ENCODE measurements at places on chromosomes 16 and 17. TPM values are rescaled to one million over a fixed set of nuclear protein-coding genes. Genes with fewer than 3 reads are reported as not detected.
A peak's percentile ranks its signal among the peaks of the same experiment; 100 is the strongest.

DNA sequence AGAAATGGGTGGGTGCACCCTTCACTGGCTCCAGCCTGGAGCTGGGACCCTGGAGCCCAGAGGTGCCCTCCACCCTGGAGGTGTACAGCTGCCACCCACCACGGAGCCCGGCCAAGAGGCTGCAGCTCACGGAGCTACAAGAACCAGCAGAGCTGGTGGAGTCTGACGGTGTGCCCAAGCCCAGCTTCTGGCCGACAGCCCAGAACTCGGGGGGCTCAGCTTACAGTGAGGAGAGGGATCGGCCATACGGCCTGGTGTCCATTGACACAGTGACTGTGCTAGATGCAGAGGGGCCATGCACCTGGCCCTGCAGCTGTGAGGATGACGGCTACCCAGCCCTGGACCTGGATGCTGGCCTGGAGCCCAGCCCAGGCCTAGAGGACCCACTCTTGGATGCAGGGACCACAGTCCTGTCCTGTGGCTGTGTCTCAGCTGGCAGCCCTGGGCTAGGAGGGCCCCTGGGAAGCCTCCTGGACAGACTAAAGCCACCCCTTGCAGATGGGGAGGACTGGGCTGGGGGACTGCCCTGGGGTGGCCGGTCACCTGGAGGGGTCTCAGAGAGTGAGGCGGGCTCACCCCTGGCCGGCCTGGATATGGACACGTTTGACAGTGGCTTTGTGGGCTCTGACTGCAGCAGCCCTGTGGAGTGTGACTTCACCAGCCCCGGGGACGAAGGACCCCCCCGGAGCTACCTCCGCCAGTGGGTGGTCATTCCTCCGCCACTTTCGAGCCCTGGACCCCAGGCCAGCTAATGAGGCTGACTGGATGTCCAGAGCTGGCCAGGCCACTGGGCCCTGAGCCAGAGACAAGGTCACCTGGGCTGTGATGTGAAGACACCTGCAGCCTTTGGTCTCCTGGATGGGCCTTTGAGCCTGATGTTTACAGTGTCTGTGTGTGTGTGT lies 46.8 kb downstream of the IL21R start:
- peaks cover 9% of the 10 kb centered on the region for H3K36me3 ChIP-seq
- no peak overlapping the region for H3K27ac ChIP-seq
- H3K27me3 ChIP-seq = no peaks in the 10 kb centered on the region
- DNase-seq = no peak
- no peak overlapping the region for H3K4me3 ChIP-seq

DNA sequence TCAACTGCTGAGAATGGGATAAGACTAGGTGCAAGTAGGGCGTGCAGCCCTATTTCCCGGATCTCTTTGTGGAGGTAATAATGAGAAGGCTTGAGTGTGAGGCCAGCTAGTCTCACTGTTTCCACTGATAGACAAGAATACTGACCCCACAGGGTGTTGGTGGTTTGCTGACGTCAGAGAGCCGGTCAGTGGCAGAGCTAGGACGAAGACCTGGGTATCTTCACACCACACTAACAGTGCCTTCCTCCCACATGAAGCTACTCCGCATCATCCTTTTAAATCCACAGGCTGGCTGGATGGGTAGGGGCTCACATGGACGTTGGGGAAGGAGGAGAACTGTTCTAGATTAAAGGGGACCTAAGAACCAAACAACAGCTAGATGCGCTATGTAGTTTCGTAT lies 68.0 kb downstream of the ZFHX3 start:
- H3K36me3 ChIP-seq = peaks cover 1% of the 10 kb centered on the region
- H3K4me1 ChIP-seq = peaks cover 96% of the 10 kb centered on the region
- no peak overlapping the region for H3K4me3 ChIP-seq
- no peaks in the 10 kb centered on the region for H3K27me3 ChIP-seq

DNA sequence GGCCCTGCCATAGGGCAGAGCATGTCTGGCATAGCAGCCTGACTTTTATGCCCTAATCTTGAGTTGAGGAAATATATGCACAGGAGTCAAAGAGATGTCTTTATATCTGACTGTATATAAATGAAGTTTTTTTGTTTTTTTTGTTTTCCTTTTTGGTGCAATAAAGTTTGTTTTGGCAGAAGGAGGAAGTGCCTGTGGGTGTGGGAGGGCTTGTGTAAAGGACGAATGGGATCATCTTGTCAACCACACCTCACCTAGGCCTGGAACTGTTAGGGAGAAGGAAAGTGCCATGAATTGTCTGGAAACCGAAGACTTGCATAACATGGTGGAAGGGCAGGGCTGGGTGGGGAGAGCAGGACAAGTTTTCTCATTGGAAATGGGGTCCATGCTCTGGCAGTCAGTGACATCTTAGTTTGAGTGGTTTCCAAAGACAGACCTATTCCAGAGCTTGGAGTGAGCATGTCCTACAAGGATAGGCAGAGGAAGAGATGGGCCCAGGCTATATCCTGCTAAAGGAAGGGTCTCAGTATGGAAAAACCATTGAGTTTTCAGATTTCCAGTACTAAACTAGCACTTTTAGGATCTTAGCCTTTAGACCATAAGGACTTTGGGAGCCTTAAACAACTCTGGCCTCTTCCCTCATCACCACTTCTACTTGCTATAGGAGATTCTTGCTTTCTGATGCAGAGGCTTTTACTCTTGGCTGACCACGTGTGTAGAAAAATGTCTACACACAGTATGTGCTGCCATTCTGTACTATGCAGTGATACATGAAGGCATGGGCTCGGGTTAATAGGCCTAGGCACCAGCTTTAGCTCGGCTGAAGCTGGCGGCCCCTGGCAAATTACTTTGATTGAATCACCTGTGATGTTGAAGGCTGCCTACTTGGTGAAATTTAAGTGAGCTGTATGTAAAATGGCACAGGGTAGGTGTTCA lies 15.5 kb downstream of the SNF8 start:
- DNase-seq = no peak
- peak overlapping the region; percentile 79 for H3K27ac ChIP-seq
- peaks cover 41% of the 10 kb centered on the region for H3K36me3 ChIP-seq
- H3K4me3 ChIP-seq = no peak overlapping the region
- peaks cover 24% of the 10 kb centered on the region for H3K4me1 ChIP-seq
- H3K27me3 ChIP-seq = no peaks in the 10 kb centered on the region

DNA sequence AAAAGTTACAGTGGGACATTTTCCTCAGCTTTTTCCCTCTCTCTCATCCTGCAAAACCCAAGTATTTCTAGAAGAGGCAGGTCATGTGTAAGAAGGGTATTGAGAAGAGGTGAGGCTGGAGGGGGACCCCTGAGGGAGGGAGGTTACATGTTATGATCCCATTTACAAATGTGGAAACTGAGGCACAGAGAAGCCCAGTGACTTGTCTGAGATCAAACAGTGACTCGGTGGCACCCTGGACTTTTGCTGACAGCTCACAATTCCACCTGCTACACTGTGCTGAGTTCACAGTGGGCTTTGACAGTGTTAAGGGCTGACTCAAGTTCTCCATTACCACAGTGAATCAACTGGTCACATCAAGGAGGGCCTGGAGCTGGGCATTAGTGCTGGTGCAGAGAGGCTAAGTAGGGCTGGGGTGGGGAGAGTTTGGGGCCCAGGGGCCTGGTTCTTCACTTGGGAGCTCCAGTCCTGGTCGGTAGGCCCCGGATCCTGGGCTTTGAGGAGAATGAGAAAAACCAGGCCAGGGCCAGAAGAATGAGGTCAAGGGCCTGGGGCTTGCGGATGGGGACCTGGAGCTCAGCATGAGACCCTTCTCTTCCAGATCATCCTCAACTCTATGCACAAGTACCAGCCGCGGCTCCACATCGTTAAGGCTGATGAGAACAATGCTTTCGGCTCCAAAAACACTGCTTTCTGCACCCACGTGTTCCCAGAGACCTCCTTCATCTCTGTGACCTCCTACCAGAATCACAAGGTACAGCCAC lies 26.0 kb downstream of the TBX4 start:
- peaks cover 13% of the 10 kb centered on the region for H3K27me3 ChIP-seq
- H3K36me3 ChIP-seq = no peaks in the 10 kb centered on the region
- DNase-seq = peak; percentile 58
- H3K27ac ChIP-seq = no peak overlapping the region
- peaks cover 9% of the 10 kb centered on the region for H3K4me1 ChIP-seq
- no peak overlapping the region for H3K4me3 ChIP-seq

DNA sequence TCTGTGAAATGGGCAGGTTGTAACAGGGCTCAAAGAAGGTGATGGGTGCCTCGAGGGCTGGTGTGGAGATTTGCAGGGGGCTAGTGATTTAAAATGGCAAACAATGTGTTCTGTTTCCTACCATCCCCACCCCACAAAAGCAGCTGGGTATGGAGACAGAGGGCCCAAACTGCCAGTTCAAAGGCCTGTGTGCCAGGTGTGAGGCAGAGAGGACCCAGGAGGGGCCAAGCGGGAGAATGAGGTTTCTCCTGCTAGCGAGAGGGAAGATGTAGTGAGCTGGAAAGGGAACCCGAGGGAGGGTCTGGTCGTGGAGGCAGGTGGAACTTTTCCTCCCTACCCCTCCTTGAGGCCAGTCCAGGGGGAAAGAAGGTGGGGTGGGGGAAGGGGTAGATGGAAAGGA lies 39.4 kb downstream of the LAT start:
- peaks cover 11% of the 10 kb centered on the region for H3K4me1 ChIP-seq
- DNase-seq = no peak
- H3K4me3 ChIP-seq = no peak overlapping the region
- no peaks in the 10 kb centered on the region for H3K27me3 ChIP-seq
- no peaks in the 10 kb centered on the region for H3K36me3 ChIP-seq

GRCh38 chr16:89599451-89599858 lies 14.0 kb upstream of the DPEP1 start:
- H3K27me3 ChIP-seq = no peaks in the 10 kb centered on the region
- DNase-seq = no peak
- no peak overlapping the region for H3K4me3 ChIP-seq
- no peaks in the 10 kb centered on the region for H3K36me3 ChIP-seq
- peaks cover 15% of the 10 kb centered on the region for H3K4me1 ChIP-seq

DNA sequence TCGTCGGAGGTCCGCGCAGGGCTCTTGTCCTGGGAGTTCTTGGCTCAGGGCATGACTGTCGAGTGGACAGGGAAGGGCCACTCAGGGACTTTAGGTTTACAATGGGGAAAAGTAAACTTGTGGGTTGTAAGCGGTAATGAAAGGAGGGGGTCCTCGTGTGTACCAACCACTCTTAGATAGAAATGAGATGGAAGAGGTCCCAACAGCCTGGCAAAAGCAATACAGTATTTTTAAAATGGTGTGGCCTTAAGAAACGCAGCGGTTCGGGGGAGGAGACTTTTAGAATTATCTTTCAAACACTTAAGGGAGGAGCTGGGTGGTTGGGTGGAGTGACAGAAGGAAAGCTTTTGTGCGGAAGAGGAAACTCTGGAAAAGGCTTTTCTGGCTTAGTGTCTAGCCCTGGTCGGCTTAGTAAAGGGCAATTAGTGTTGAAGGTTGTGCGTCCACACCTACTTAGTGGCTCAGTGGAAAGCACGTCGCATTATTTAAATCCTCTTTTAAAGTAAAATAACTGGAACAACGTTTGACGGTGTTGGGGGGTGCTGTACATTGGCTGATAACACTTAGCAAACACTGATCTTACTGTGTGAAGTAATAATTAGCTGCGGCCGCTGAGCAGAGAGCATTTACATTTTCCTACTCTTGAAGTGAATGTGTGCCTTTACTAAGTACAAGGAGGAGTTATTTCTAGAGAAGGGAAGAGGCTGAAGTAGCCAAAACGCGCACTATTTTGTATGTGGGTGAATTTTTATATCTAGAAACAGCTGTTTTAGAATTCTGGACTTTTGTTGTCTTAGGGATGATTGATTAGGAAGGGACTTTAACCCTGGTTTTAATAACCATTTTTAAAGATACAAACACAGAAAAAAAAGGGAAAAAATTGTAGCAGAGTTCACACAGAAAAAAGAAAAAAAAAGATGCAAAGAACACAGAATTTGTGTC lies 1.0 kb downstream of the WSB1 start:
- H3K4me1 ChIP-seq = peaks cover 41% of the 10 kb centered on the region
- no peaks in the 10 kb centered on the region for H3K27me3 ChIP-seq
- no peak for DNase-seq

GRCh38 chr17:55356434-55357328 lies 65.0 kb downstream of the MMD start:
- H3K4me3 ChIP-seq = no peak overlapping the region
- no peaks in the 10 kb centered on the region for H3K4me1 ChIP-seq
- peaks cover 18% of the 10 kb centered on the region for H3K27me3 ChIP-seq
- peaks cover 3% of the 10 kb centered on the region for H3K36me3 ChIP-seq
- no peak overlapping the region for H3K27ac ChIP-seq
- DNase-seq = no peak

- H3K36me3 ChIP-seq = no peaks in the 10 kb centered on the region
- DNase-seq = no peak
- H3K4me1 ChIP-seq = peaks cover 7% of the 10 kb centered on the region
- no peaks in the 10 kb centered on the region for H3K27me3 ChIP-seq
- H3K27ac ChIP-seq = no peak overlapping the region
Measured at GRCh38 chr16:14028202-14028601, 42.9 kb upstream of the MRTFB start.

GRCh38 chr16:21659124-21659523 lies 4.6 kb upstream of the OTOA start:
- peaks cover 6% of the 10 kb centered on the region for H3K36me3 ChIP-seq
- DNase-seq = no peak
- H3K4me1 ChIP-seq = peaks cover 10% of the 10 kb centered on the region
- no peak overlapping the region for H3K27ac ChIP-seq
- H3K4me3 ChIP-seq = no peak overlapping the region
- H3K27me3 ChIP-seq = no peaks in the 10 kb centered on the region

GRCh38 chr17:43667947-43668348 lies 6.2 kb upstream of the MEOX1 start:
- H3K36me3 ChIP-seq = no peaks in the 10 kb centered on the region
- H3K4me3 ChIP-seq = no peak overlapping the region
- H3K27ac ChIP-seq = no peak overlapping the region
- peaks cover 19% of the 10 kb centered on the region for H3K4me1 ChIP-seq
- no peaks in the 10 kb centered on the region for H3K27me3 ChIP-seq
- no peak for DNase-seq

DNA sequence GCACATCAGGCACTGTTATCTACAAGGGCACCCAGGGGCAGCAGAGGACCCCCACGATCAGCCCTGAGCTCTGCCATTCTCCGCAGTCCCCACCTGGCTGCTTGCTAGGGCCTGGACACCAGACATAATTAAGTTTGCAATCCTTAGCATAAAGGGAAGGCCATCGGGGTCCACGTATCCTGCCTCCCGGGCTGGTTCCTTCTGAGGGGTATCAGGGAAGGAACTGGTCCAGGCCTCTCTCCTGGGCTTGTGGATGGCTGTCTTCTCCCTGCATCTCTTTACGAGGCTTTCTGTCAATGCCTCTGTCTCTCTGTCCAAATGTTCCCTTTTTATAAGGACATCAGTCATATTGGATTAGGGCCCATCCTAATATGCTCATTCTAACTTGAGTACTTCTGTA lies 77.8 kb downstream of the CYLD start:
- H3K36me3 ChIP-seq = no peaks in the 10 kb centered on the region
- H3K27ac ChIP-seq = no peak overlapping the region
- H3K4me1 ChIP-seq = no peaks in the 10 kb centered on the region
- DNase-seq = no peak
- H3K4me3 ChIP-seq = no peak overlapping the region

- H3K36me3 ChIP-seq = peaks cover 6% of the 10 kb centered on the region
- no peak for DNase-seq
- peaks cover 32% of the 10 kb centered on the region for H3K4me1 ChIP-seq
- H3K27ac ChIP-seq = no peak overlapping the region
- no peak overlapping the region for H3K4me3 ChIP-seq
Measured at GRCh38 chr17:3804503-3804931, 3.5 kb upstream of the ITGAE start.

Gene CDRT15
- total RNA-seq = not detected

Gene ZSCAN10
- not detected for total RNA-seq

Gene ESRP2
- not detected for total RNA-seq

Gene IRX6
- not detected for total RNA-seq

Gene RAMP2
- 0.63 TPM for total RNA-seq

Gene STAC2
- 0.35 TPM for total RNA-seq

Gene OR1F1
- total RNA-seq = not detected

Gene GALR2
- not detected for total RNA-seq

Gene ZNF629
- 18.8 TPM for total RNA-seq

Gene CPHXL2
- not detected for total RNA-seq

Gene FNDC8
- not detected for total RNA-seq
